ENCODE measurements at places on chromosomes 12 and 14.

DNA sequence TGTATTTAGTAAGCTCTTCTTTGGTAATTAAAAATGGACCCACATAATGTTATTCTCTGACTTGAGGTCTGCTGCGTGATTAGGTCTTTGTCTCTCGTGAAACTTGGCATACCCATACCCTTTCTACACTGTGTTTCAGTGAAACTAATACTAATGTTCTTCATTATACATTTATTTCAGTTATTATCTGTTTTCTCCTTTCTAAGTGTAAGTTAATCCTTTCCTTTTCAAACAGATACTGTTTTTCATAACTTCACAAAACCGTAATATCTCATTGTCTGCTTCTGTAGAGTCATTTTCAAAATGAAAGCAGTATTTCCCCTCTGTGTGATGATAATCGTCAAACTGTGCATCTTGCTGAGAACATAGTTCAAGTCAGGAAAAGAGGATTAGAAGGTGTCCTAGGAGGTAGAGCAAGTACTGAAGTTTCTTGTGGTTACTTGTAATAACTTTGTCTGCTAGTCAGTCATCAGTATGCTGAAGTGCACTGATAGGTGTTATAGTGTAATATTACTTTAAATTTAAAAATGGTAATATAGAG lies 15.9 kb downstream of the PYROXD1 start:
- no peak for DNase-seq

GRCh38 chr14:105023144-105023543 lies 2.3 kb upstream of the CDCA4 start:
- no peak for DNase-seq

- DNase-seq: no peak
Measured at GRCh38 chr14:44778604-44779003, 183.1 kb downstream of the KLHL28 start.

DNA sequence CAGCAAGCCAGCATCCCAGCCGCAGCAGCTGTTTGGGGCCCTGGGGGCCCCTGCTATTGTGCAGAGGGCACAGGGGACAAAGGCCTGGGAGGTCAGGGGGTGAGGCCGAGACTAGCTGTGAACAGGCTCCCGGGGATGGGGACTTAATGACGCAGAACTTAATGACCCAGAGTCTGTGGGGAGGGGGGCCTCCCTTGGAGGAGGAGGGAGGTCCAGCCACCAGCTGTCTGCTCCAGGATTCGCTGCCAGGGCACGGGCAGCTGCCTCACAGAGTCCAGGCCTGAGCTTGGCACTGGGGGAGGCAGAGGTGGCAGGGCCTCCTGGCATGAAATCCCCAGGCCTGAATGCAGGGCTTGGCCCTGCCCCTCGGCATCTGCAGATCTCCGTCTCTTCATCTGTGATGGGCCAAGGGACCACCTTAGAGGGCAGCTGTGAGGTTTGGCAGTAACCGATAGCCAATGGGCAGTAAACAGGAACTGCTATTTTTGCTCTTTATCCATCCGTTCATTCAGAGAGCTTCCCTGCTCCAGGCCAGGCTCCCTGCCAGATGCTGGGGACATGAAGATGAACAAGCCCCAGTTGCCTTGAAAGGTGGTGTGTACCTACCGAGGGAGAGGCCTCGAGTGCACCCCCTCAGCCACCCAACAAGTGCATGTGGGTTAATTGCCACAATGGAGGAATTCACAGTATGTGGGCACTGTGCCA lies 6.7 kb downstream of the FAM222A start:
- DNase-seq: no peak

- no peak for DNase-seq
Measured at GRCh38 chr14:31933716-31934115, 143.4 kb upstream of the ARHGAP5 start.
